CD14-positive monocyte (primary cell): ENCODE measurements at places on chromosomes 1 and 21.

- H3K36me3 ChIP-seq, result no peaks in the 10 kb centered on the region
- H3K4me3 ChIP-seq, result no peak overlapping the region
- no peaks in the 10 kb centered on the region for H3K4me1 ChIP-seq
Measured at GRCh38 chr1:219505886-219506285, 107.0 kb downstream of the ZC3H11B start.

DNA sequence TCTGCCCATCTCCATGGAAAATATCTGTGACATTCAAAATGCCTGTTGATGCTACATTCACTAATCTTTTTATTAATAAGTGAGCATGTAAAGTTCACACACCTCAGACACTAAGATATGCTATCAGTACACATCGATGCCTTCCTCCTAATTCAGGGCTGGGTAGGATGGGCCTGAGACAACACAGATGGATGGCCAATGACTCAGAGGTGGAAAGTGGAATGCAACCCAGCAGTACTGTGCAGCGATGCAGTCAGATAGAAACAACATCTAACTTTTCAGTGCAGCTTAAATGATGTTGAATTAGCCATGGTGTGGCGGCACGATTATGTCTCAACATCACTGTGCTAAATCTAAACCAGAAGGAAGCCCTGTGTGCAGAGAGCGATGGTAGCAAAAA, 161.6 kb upstream of the KCNJ15 start:
- no peaks in the 10 kb centered on the region for H3K36me3 ChIP-seq
- DNase-seq, result no peak
- no peak overlapping the region for H3K27ac ChIP-seq
- no peaks in the 10 kb centered on the region for H3K27me3 ChIP-seq

DNA sequence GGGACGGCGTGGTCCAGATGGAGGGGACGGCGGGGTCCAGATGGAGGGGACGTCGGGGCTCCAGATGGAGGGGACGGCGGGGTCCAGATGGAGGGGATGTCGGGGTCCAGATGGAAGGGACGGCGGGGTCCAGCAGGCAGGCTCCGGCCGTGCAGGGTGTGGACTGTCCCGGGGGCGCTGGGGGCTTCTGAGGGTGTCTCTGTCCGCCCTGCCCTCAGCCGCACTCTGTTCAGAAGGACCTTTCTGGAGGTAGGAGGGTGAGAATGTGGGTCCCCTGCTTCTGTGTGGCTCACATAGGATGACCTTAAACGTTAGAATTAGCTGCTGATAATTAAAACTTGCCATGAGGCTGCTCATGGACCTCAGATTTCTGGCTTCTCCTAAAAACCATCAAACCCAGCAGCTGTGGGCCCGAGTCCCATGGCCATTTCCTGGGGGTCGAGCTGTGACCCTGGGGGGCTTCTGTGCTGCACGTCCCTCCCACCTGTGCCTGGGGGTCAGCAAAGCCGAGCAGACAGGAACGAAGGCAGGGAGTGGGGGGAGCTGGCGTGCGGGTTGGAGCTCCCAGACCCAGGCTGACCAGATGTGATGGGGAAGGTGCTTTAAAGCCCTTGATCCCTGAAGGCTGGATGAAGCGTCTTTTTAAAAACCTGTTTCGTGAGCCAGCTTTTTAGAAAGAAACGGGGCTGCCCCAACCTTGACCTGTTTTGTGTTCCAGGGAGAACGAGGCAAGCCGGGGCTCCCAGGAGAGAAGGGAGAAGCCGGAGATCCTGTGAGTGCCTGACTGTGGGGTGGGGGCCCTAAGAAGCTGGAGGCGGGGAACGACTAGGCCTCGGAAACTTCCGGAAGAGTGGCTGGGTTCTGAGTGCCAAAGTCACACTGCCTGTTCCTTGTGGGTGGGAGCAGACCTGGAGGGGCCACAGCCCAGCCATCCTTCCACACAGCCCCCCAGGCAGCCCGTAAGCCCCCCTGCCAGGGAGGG, 7.1 kb downstream of the COL6A1 start:
- no peak for DNase-seq
- no peaks in the 10 kb centered on the region for H3K27me3 ChIP-seq
- no peak overlapping the region for H3K4me3 ChIP-seq
- no peaks in the 10 kb centered on the region for H3K36me3 ChIP-seq

GRCh38 chr1:233667741-233668140, 53.8 kb downstream of the KCNK1 start:
- no peaks in the 10 kb centered on the region for H3K36me3 ChIP-seq
- no peaks in the 10 kb centered on the region for H3K4me1 ChIP-seq
- DNase-seq, result no peak
- no peak overlapping the region for H3K27ac ChIP-seq
- H3K27me3 ChIP-seq, result no peaks in the 10 kb centered on the region
- H3K4me3 ChIP-seq, result no peak overlapping the region

DNA sequence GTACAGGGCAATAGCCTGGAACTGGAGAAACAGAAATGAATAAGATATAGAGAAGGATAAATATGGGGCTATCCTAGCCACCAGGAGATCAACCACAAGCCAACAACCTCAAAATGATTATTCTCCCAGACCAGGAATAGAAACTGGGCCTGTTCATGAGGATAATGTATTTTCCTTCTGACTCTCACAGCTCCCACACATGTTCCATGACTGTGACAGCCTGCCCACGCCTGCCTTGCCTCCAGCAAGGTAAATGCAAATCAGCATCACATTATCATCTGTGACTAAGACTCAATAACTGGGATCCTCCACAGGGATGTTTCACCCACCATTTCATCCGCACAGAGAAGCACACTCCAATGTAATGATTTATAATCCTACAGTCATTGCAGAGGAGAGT, 3.3 kb downstream of the ENSA start:
- H3K27ac ChIP-seq, result no peak overlapping the region
- no peak for DNase-seq
- no peaks in the 10 kb centered on the region for H3K27me3 ChIP-seq
- H3K4me3 ChIP-seq, result no peak overlapping the region
